Activated T-helper 1 cell treated with anti-CD3 and anti-CD28 coated beads, Interleukin-2, amount 50 U/mL, for 16 hours (primary cell): ENCODE measurements at places on chromosomes 7 and 10.

DNA sequence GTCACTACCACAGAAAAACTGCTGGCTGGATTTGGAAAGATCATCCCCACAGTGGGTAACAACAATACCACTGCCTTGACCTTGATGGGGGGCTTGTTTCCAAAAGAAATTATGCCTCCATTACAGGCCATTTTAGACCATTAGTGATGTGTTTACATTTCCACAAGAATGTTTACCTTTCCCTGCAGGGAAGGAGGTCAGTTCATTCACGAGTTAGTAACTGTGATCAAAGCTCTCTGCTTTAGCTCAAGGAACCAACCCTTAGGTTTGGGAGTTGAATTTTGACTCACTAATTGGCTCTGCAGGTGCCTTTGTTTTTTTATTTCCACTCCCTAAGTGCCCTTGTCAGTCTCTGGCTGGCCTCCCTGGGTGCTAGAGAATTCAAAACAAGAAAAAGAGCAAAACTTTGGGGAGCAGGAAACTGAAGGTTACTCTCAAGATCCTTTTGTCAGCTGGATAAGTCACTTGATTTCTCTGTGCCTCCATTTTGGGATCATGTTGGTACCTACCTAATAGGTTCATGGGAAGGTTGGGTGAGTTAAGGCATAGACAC, 41.1 kb upstream of the NUPR2 start:
- no peak for DNase-seq

DNA sequence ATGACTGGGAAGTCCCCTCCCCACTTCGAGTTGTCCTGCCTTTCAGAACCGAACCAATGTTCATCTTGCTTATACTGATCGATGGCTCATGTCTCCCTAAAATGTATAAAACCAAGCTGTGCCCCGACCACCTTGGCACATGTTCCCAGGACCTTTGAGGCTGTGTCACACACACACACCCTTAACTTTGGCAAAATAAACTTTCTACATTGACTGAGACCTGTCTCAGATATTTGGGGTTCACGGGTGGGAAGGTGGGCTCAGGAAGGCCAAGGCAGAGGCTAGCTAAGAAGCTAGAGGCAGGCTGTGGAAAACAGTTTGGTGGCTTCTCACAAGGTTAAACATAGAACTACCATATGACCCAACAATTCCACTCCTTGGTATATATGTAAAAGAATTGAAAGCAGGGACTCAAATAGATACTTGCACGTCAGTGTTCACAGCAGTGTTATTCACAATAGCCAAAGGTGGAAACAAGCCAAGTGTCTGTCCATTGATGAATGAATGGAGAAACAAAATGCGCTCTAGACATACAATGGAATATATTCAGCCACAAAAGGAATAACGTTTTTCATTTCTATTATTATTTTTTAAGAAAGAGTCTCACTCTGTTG, 15.4 kb downstream of the PRF1 start:
- no peak for DNase-seq

DNA sequence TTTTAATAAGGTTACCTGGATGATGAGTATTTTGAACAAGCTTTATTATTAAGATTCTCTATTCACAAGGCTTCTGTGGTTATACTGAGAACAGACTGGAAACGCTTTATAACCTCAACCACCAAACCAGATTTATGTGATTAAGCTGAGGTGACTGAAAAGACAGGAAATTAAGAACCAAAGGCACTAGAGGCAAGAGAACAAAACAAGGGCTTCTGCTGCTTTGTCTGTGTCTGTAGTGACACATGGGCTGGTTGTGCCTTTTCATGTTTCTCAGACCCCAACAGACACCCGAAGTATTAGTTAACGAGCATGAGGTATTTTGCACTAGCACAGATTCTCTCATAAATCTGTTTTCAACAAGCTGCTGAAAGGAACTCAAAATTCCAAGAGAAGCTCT, 64.4 kb downstream of the RAPGEF5 start:
- no peak for DNase-seq

GRCh38 chr7:121447243-121447910, 51.3 kb upstream of the FAM3C start:
- no peak for DNase-seq

GRCh38 chr7:90570373-90570959, 25.7 kb upstream of the CDK14 start:
- DNase-seq = no peak

- no peak for DNase-seq
Observed at GRCh38 chr10:17435953-17436352, 18.4 kb downstream of the ST8SIA6 start.

GRCh38 chr10:96655461-96656197, 64.7 kb downstream of the PIK3AP1 start:
- no peak for DNase-seq

DNA sequence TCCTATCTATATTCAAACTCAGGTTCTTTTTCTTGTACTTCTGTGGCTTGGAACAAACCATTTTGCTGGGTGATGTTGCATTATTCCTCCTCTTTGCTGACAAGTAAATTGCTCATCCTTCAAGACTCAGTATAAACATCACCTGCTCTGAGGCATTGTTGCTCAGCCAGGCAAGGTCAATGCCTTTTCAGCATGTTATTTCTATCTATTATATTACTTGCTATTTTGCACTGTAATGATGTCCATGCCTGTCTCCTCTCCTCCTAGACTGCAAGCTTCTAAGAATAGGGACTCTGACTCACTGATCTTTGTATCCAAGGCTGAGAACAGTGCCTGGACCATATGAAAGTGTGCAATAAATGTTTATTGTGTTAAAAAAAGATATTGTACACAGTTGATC, 293.8 kb downstream of the RNLS start:
- no peak for DNase-seq

GRCh38 chr7:64871761-64872160, 31.3 kb upstream of the ZNF273 start:
- no peak for DNase-seq

GRCh38 chr7:54841772-54842697, 83.0 kb upstream of the SEC61G start:
- DNase-seq = no peak

GRCh38 chr10:14536241-14537213, 205.8 kb upstream of the FRMD4A start:
- peak; percentile 29 for DNase-seq

DNA sequence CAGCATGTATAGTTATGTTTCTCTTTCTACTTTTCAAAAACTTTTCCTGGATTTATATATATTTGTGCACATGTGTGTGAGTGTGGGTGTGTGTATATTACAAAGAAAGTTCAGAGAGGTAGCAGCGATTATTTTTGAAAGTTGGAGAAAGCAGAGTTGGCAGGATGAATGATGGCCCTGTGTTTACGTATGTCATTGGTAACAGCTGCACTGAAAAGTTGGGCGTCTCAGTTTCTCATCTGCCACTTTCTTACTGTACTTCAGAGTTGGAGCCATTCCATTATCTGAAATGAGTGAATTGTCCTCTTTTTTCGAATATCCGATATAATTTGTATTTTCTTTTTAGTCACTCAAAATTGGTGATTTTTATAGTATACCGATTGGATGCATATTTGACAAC, 172.2 kb downstream of the CDK14 start:
- DNase-seq = no peak

DNA sequence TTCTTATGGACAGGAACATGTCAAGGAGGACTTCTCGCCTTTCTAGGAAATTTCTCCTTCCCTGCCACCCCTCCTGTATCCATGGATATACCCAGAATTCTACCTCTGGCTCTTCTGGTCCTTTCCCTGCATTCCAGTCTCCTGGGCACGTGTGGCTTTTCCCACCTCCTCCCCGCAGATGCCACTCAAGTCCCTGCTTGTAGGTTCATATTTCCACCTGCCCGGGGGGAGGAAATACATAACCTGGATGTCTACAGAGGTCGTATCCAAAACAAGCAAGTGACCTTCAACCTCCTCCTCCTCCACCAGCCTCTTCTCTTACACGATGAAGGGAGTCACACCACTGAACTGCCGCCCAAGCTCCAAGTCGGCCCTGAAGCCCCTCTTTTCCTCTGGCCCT, 20.7 kb downstream of the FGFR2 start:
- DNase-seq = no peak

DNA sequence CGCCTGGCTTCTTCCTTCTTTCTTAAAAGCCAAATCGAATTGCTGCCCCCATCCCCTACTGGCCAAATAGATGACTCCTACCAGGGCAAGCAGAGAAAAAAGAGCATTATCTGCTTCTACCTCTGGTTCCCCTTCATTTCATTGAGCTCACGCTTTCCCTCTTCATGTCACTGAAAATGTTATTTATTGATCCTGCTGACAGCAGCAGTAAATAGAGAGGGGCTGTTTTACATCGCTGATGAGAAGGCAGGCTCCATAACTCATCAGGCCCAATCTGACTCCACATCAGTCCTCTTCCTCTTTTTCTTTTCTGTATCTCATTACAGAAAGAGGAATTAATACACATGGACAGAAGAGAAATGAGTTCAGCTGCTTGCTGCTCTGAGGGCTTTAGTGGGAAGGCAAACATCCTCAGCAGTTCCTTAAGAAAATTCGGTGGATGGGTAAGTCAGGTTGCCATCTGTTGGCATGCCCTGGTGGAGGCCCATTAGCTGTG, 904.1 kb downstream of the KCNMA1 start:
- no peak for DNase-seq

DNA sequence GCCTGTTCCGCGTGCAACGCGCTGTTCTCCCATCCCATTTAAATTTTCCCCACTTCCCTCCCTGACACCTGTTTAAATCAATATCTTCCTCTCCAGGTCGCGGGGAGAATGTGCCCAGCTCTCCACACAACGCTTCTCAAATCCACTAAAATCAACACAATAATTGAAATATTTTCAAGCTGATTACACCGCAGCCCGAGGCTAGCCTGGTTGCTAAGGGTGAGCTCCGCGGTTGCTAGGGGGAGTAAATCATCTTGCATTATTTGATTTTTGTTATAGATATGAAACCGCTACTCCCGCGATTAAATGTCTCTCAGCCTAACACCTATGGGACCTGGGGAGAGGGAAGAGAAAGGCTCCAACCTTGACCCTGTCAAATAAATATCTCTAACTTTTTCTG, 36.2 kb downstream of the UNCX start:
- DNase-seq = no peak

DNA sequence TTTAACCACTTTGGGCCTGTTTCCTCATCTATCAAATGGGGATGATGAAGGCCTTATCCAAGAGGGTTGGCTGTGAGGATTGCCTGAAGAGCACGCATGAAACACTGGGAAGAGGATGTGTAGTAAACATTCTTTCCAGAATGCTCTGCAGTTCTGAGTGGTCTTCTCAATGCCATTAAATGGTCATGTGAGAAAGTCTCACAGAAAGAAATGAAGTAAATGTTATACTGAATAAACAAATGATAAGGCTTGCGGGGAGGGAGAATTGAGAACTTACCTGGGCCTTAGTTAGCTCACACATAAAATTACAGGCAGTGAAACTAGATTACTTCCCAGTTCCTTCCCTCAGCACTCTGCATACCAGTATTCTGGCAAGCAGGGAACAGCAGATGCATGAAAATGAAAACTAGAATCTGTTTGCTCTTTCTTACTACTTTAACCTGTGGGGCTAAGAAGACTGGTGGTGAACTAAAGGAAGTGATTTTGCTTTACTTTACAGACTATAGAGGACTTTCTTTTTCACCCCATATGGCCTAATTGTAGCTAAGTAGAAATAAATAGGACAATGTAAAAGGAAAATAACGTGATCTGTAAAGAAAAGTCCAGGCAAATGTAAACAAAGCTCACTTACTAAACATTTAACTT, 135.3 kb upstream of the CCDC6 start:
- no peak for DNase-seq

- no peak for DNase-seq
Observed at GRCh38 chr10:13340626-13341376, 7.3 kb downstream of the SEPHS1 start.

GRCh38 chr10:71962901-71963300, 1.3 kb upstream of the CHST3 start:
- DNase-seq = no peak

DNA sequence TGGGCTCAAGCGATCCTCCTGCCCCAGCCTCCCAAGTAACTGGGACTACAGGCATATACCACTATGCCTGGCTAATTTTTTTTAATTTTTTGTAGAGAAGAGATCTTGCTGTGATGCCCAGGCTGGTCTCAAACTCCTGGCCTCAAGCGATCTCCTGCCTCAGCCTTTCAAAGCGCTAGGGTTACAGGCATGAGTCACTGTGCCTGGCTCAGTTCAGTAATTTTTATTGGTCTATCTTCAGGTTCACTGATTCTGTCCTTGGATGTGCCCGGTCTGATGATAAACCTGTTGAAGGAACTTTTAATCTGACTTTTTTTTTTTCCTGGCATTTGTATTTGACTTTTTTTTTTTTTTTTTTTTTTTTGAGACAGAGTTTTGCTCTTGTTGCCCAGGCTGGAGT, 40.1 kb upstream of the STRIP2 start:
- no peak for DNase-seq

GRCh38 chr10:14285941-14286560, 44.7 kb downstream of the FRMD4A start:
- DNase-seq = no peak

- DNase-seq = no peak
Observed at GRCh38 chr10:6406220-6407033, 173.6 kb downstream of the PRKCQ start.

DNA sequence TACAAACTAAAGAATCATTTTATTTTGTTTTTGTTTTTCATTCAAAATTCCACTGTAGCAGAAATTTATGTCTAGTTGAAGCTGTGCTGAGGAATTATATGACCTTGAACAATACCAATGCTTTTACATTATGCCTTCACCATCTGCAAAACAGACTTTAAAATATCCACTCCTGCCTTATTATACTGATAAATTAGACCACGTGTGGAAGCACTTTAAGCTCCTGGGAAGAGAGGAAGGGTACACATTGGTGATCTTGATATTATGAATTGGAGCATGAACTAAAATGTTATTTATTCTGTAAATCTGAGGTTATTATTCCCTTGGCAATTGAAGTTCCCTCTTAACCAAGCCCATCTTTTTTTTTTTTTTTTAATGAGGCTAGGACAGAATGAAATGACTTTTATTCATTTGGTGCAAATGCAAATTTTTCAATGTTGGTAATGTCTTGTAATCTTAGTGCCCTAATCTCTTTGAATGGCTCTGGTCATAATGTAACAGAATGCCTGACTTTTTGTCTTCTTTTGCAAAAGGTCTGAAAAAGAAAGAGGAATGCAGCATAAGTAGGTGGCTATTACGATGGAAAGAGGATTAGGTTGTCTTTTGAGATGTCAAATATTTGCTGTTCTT, 139.9 kb upstream of the COBL start:
- DNase-seq = no peak

GRCh38 chr10:130372866-130373265, 236.7 kb downstream of the GLRX3 start:
- DNase-seq = no peak

- no peak for DNase-seq
Observed at GRCh38 chr7:50069613-50070012, 23.4 kb downstream of the ZPBP start.

- no peak for DNase-seq
Observed at GRCh38 chr7:74202841-74203556, 6.8 kb upstream of the LAT2 start.

DNA sequence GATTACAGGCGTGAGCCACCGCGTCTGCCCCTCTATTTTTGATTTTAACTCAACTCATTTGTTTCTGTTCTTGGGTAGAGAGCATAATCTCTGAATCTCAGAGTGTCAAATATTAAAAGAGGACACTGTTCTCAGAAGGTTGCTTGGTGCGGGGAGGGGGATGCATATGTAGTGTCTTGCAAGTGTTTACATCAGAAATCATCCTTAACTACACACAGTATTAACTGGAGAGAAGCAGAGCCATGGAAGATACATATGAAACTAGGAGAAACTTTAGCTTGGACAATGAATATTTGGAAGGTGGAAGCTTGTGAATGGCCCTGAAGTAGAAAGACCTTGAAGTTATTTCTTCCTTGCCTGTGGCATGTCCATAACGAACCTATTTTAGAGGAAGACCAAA, 57.5 kb downstream of the XRCC2 start:
- DNase-seq = no peak
